ENCODE measurements at places on chromosomes 6 and 20. TPM values are rescaled to one million over a fixed set of nuclear protein-coding genes. Genes with fewer than 3 reads are reported as not detected.

Gene OTOR
- not detected for total RNA-seq

Gene FAM83C
- 1.0 TPM for total RNA-seq

Gene TSPO2
- total RNA-seq = not detected

Gene TRIM31
- not detected for total RNA-seq

Gene CLVS2
- total RNA-seq = not detected

Gene PRELID3B
- total RNA-seq = 65.5 TPM

Gene RPS18
- total RNA-seq = 5,841 TPM

Gene HAO1
- total RNA-seq = not detected

Gene GATA5
- total RNA-seq = not detected

Gene MAK
- total RNA-seq = 0.04 TPM

Gene TRPC4AP
- total RNA-seq = 49.3 TPM
